Epithelial cell of umbilical artery (primary cell): ENCODE measurements at places on chromosomes 3 and 15. TPM values are rescaled to one million over a fixed set of nuclear protein-coding genes. Genes with fewer than 3 reads are reported as not detected.

The PCOLCE2 gene
- 1.3 and 2.6 TPM in 2 replicates for total RNA-seq

The FBXW12 gene
- total RNA-seq = not detected in 2 replicates

The PPP1R14D gene
- not detected in 2 replicates for total RNA-seq

The PDZRN3 gene
- 0.46 and 0.65 TPM in 2 replicates for total RNA-seq

The AGBL1 gene
- total RNA-seq = not detected in 2 replicates

The UROC1 gene
- not detected in 2 replicates for total RNA-seq

The PROK2 gene
- not detected in 2 replicates for total RNA-seq

The PATL2 gene
- total RNA-seq = under 0.01 and 0.76 TPM in 2 replicates

The ZNF774 gene
- 0.97 and 3.8 TPM in 2 replicates for total RNA-seq

The DPPA2 gene
- total RNA-seq = not detected in 2 replicates

The TMEM266 gene
- under 0.01 TPM in 1 of 2 replicates, not detected in the other for total RNA-seq

The PAK6 gene
- total RNA-seq = not detected in 2 replicates

The MAP2K5 gene
- total RNA-seq = 2.7 and 3.6 TPM in 2 replicates

The SIDT1 gene
- total RNA-seq = 0.32 TPM in 1 of 2 replicates, not detected in the other

The CCDC12 gene
- 44.5 and 48.8 TPM in 2 replicates for total RNA-seq

The SH2D7 gene
- not detected in 2 replicates for total RNA-seq

The ZNF385D gene
- total RNA-seq = under 0.01 TPM in 1 of 2 replicates, not detected in the other

The ANAPC13 gene
- total RNA-seq = 71.5 and 101 TPM in 2 replicates

The CHST13 gene
- not detected in 2 replicates for total RNA-seq

The SEMA5B gene
- total RNA-seq = not detected in 2 replicates

The ADCY5 gene
- total RNA-seq = under 0.01 TPM in 1 of 2 replicates, not detected in the other

The CLSTN2 gene
- not detected in 2 replicates for total RNA-seq

The HES1 gene
- total RNA-seq = 38.9 and 42.6 TPM in 2 replicates

The CAMK2N2 gene
- 0.15 TPM in 1 of 2 replicates, not detected in the other for total RNA-seq

The LYZL4 gene
- not detected in 2 replicates for total RNA-seq

The GABRR3 gene
- not detected in 2 replicates for total RNA-seq

The LSAMP gene
- total RNA-seq = under 0.01 and 0.15 TPM in 2 replicates

The TBC1D23 gene
- 43.5 and 76.6 TPM in 2 replicates for total RNA-seq

The SLC22A14 gene
- not detected in 2 replicates for total RNA-seq

The ANKRD34C gene
- not detected in 2 replicates for total RNA-seq

The PFN2 gene
- 156 and 165 TPM in 2 replicates for total RNA-seq

The FBXO40 gene
- under 0.01 TPM in 1 of 2 replicates, not detected in the other for total RNA-seq

The SCN11A gene
- total RNA-seq = under 0.01 TPM in 1 of 2 replicates, not detected in the other

The IMPDH2 gene
- 182 and 304 TPM in 2 replicates for total RNA-seq

The PLSCR2 gene
- not detected in 2 replicates for total RNA-seq

The DNAH12 gene
- under 0.01 TPM in 1 of 2 replicates, not detected in the other for total RNA-seq

The CLRN1 gene
- not detected in 2 replicates for total RNA-seq

The SNRK gene
- 139 and 207 TPM in 2 replicates for total RNA-seq

The SLC28A1 gene
- not detected in 2 replicates for total RNA-seq

The CHRFAM7A gene
- total RNA-seq = 2.3 and 15.8 TPM in 2 replicates

The GPR176 gene
- 48.0 and 48.1 TPM in 2 replicates for total RNA-seq

The STARD9 gene
- 2.9 and 5.8 TPM in 2 replicates for total RNA-seq

The SCG3 gene
- total RNA-seq = not detected in 2 replicates

The RAF1 gene
- total RNA-seq = 71.8 and 84.7 TPM in 2 replicates

The TRPM1 gene
- total RNA-seq = under 0.01 TPM in 1 of 2 replicates, not detected in the other

The NANOGP8 gene
- total RNA-seq = not detected in 2 replicates

The CYP11A1 gene
- not detected in 2 replicates for total RNA-seq

The CLCN2 gene
- total RNA-seq = 1.9 and 3.2 TPM in 2 replicates

The ZBED2 gene
- total RNA-seq = not detected in 2 replicates

The OXSR1 gene
- 29.0 and 33.1 TPM in 2 replicates for total RNA-seq

The VEPH1 gene
- total RNA-seq = 259 and 323 TPM in 2 replicates

The THUMPD3 gene
- 33.1 and 39.5 TPM in 2 replicates for total RNA-seq

The GOLGA6L7 gene
- total RNA-seq = not detected in 2 replicates

The ADGRG7 gene
- 0.30 TPM in 1 of 2 replicates, not detected in the other for total RNA-seq

The SKOR1 gene
- total RNA-seq = under 0.01 TPM in 1 of 2 replicates, not detected in the other

The TMCC1 gene
- total RNA-seq = 10.7 and 15.0 TPM in 2 replicates
